Cardiac atrium fibroblast (primary cell): ENCODE measurements at places on chromosomes 4 and X. TPM values are rescaled to one million over a fixed set of nuclear protein-coding genes. Genes with fewer than 3 reads are reported as not detected.

The TLR2 gene
- 0.16 TPM in 1 of 2 replicates, not detected in the other for total RNA-seq

The MAGEE1 gene
- 0.65 and 1.1 TPM in 2 replicates for total RNA-seq

The SPANXA2 gene
- total RNA-seq = not detected in 2 replicates

The AADAT gene
- 2.0 and 5.3 TPM in 2 replicates for total RNA-seq

The ZDHHC15 gene
- under 0.01 TPM in 1 of 2 replicates, not detected in the other for total RNA-seq

The REELD1 gene
- total RNA-seq = not detected in 2 replicates

The SORCS2 gene
- 0.16 and 0.18 TPM in 2 replicates for total RNA-seq

The NR0B1 gene
- total RNA-seq = not detected in 2 replicates

The ARHGAP6 gene
- 19.8 and 33.0 TPM in 2 replicates for total RNA-seq

The MAGEA8 gene
- total RNA-seq = not detected in 2 replicates

The NEUROG2 gene
- total RNA-seq = not detected in 2 replicates

The RNF128 gene
- total RNA-seq = not detected in 2 replicates

The ARSJ gene
- 31.6 and 37.2 TPM in 2 replicates for total RNA-seq
